ENCODE measurements at places on chromosomes 7 and 10. TPM values are rescaled to one million over a fixed set of nuclear protein-coding genes. Genes with fewer than 3 reads are reported as not detected.

The PON1 gene
- total RNA-seq: 0.34 TPM

The C7orf25 gene
- 1.5 TPM for total RNA-seq

The NKX2-3 gene
- total RNA-seq: not detected

The DLX6 gene
- total RNA-seq: not detected

The PLAC9 gene
- total RNA-seq: 0.16 TPM

The HTR5A gene
- total RNA-seq: not detected

The RBM48 gene
- total RNA-seq: 7.3 TPM

The FGFBP3 gene
- total RNA-seq: 2.3 TPM

The CALHM1 gene
- total RNA-seq: not detected
